BJ (cell line): ENCODE measurements at places on chromosomes 2 and 18.
A peak's percentile ranks its signal among the peaks of the same experiment; 100 is the strongest.

DNA sequence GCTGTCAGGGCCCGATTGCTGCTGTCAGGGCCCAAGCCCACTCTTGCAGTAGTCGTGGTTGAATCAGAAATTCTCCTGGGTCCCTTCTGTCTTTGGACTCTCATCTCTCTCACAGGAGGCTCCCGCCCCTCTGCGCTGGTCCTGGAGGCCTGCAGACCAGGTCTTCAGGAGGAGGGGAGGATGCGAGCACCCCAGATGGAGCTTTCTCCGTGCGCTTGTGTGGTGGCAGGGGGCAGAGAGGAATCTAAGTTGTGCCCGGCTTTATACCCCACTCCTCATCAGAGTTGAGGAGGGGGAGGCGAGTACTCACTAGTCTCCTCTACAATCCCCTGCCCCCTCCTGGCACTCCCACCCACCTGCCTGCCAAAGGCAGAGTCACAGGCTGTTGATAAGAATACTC lies 10.4 kb downstream of the EN1 start:
- no peak for DNase-seq

DNA sequence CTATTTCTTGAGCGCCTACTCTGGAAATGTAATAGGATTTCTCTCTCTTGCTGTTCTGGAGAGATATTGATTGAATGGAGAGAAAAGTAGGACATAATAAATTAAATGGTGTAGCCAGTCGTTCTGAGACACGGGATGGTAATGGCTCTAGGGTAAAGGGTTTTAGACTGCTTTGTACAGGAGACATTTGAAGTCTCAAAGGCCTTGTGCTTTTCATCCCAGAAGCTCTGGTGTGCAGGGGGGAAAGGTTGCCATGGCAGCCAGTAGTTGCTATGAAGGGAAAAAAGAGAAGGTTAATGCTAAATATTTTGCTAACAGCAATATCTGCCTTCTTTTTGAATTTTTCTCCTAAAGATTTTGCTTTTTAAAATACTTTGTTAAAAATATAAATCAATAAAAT lies 359.3 kb downstream of the RIT2 start:
- DNase-seq = no peak

DNA sequence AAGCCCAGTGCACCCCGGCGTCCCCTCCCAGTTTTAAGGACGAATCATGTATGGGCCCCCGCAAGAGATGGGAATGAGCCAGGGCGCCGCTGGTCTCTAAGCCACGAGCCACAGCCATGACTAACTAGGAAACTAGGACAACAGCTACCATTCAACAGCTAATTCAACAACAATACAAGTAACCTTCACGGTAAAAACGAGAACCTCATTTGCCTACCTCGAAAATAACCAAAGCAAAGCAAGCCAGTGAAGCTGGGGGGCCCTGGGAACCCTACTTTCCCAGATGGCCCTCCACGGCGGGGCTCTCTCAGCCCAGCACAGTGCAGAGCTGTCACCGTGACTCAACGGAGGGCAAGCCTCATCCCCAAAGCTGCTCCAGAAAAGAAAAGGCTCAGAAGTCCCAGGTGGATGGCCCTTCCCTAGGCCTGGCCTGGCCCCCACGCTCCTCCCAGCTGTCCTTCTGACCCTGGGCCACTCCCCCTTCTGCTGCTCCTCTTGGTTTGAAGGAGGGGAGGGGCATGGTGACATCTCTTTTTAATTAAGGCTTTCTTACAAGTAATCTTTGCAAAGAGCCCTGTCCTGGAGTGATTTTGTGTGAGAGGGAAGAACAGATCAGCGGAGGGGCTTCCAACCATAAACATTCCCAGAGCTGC lies 126.3 kb downstream of the HDAC4 start:
- no peak for DNase-seq

- no peak for DNase-seq
These were observed 224.4 kb upstream of the COPS8 start for GRCh38 chr2:236861196-236861875.

DNA sequence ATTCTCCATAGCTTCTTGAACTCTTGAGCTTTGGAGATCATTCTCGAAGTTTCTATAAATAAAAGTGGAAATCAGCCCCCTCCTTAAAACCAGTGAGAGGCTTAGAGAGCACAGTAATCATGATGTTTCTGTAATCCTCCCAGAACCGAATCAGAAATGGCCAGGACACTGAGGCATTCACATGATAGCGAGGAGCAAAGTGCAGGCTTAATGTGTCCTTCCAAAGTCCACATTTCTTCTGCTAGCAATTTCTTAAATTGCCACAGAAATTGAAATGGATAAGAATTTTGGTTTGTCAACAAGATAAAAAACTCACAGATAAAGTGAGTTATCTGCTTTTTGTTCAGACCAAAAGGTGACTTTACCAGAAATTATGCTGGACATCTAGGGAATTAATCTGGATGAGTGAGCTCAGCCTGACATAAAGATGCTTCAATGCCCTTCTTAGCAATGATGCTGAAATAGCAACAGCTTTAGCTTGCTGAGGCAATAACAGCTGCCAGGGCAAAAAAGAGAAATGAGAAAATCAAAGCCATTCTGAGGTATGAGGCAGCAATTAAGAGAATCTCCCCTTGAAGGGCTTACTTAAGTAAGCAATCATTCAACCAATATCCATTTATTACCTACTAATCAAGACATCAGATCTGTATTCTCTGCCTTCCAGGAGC lies 82.4 kb upstream of the PHLPP1 start:
- DNase-seq = no peak

DNA sequence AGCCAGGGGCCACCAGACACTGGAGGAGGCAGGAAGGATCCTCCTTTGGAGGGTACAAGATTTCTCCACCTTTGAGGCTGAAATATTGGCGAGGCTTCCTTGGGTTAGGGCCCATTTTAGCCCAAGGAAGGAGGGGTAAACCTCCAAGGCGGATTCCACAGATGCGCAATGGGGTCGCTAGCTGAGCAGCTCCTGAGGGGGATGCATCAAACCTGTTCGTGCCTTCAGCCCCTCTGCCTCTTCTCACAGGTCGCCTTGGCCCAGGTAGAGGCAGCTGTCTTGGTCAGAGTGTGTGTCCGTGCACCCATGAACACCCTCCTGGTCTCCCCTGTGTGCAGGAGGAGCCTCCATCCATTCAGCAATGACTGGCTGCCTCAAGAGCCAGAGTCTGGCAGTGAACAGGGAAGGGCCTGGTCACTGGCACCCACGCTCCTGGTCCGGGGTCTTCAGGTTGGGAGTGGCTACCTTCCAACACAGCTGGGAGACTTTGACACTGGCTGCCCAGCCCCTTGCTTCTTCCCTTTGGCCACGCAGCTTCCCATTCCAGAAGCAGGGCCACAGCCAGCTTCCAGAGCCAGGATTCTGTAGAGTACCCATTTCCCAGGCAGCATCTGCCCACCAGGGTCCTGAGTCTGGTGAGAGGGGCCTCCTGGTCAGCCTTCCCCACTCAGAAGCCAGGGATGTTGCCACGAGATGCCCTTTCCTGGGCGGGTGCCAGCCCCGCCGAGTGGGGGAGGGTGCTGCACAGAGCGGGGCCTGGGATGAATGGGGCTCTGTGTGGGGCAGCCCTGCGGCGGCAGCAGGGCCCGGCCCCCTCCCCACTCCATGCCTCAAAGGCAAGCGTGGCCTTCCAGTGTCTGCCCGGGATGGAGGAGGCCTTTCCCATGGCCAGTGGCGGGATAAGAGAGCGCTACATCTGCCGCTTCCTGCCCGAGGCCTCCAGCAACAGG lies 95.8 kb upstream of the GPC1 start:
- DNase-seq = no peak

DNA sequence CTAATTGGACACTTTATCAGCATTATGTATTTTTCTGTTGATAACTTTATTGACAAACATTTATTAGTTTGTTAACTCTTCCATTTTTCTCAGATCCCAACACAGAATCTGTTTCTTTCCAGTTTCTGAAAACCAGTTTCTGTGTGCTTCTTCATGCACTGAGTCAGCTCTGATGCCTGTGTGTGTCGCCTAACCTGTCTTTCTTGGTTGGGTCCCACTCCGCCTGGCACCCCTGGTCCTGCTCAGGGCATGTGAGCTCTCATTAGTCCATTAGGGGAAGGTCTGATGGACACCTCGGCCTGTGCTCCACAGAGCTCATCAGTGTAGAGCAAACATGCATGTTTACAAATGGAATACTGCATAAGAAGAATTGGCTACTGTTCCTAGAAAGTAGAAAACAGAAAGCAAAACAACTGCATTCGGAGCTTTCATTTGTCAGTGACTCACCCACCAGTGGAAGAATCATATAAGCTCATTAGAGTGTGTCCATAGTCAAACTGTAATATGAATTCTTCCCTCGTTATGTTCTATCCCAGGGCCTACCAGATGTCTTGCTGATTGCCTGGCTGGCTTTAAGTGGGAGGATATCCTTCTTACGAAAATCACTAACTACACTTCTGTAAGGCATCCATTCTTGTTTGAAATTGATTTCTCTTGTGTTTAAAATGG lies 137.7 kb downstream of the SNTG2 start:
- peak; percentile 6 for DNase-seq

GRCh38 chr18:79936641-79937040 lies 14.8 kb downstream of the SLC66A2 start:
- no peak for DNase-seq

- DNase-seq = no peak
These were observed 86.5 kb downstream of the CDCA7 start for GRCh38 chr2:173441222-173441621.

DNA sequence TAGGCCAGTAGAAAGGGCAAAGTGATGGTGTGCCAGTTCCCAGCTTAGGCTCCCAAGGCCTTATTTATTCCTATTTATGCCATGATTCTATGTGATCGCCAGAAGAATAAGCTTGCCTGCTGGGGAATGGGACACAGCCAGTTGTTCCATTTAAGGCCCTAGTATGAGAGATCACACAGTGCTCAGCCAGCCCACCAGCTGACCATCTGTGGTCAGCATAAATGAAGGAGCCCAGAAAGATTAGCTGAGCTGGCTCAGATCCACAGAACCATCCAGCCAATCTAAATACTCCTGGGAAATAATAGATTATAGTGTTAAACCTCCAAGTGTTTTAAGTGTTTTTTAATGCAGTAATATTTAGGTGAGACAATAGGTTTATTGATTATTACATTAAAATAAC lies 12.6 kb upstream of the L3MBTL4 start:
- no peak for DNase-seq

GRCh38 chr2:224876522-224876921 lies 160.4 kb upstream of the CCDC195 start:
- DNase-seq = no peak

DNA sequence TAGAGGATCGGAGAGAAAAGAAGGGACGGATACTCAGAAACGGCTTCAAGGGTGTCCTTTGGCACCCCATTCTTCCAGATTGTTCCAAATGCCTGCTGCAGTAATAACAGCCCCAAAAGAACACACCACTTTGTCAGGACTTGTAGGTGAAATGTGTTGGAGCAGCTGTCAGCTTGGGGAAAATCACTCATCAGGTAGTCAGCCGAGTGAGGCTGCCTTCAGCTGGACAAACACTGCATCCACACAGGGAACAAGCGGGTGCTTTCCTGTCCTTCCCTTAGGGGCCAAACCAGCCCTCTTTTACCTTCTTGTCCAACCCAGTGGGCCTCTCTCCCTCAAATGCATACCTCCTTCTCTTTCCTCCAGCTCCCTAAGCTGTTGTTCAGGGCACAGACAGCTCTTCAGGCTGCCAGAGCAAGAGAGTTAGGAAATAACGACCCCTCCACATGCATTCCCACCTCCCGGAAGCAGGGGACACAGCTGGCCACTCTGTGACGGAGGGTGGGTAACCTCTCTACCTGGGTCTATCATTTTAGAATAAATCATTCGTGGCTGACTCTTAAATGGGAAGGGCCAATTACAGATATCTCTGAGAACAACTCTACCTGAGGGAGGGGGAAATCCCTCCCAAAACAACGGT lies 48.1 kb downstream of the BCL11A start:
- DNase-seq = no peak

- DNase-seq = no peak
These were observed 72.5 kb downstream of the SCG2 start for GRCh38 chr2:223529696-223530095.

DNA sequence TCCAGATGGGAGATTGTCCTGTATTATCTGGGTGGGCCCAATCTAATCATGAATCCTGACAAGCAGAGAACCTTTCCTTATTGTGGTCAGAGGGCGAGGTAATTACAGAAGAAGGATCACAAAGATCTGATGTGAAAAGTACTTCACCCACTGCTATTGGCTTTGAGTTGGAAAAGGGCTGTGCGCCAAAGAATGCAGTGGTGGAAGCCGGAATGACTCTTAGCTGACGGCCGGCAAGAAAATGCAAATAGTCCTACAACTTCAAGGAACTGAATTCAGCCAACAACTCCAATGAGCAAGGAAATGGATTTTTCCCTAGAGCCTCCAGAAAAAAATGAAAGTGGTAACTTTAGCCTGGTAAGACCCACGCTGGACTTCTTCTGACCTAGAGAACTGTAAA lies 67.3 kb downstream of the CTNNA2 start:
- no peak for DNase-seq

DNA sequence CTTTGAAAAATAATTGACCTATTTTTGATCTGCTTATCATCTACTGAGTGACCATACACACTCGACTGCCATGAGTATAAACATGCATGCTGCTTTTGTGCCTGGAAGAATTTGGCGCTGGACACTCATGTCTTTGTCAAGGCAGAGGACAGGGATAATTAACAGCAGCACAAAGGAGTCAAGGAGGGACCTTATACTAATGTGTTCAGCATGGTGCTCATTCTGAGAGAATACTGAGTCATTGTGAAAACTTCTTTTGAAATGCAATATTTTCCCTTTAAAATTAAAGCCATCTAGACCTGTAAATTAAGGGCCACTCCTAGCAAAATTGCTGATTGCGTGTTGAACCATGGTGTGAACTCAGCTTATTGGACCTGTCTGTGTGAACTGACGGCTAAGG lies 116.3 kb downstream of the ZNF532 start:
- DNase-seq = no peak

DNA sequence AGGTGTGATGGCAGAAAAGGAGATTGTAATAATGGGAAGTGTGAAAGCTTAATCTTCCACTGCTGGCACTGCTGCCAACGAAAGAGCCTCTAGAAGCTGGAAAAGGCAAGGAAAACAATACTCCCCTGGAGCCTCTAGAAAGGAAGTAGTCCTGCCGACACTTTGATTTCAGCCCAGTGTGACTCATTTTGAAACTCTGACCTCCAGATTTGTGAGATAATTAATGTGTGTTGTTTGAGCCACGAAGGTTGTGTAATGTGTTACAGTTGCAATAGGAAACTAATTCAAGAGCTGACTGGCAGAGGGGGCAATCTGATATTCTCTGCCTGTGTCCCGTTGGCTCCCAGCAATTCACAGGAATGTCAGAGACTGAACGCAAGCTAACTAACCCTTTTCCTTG lies 219.2 kb upstream of the UBE2E3 start:
- DNase-seq = no peak

DNA sequence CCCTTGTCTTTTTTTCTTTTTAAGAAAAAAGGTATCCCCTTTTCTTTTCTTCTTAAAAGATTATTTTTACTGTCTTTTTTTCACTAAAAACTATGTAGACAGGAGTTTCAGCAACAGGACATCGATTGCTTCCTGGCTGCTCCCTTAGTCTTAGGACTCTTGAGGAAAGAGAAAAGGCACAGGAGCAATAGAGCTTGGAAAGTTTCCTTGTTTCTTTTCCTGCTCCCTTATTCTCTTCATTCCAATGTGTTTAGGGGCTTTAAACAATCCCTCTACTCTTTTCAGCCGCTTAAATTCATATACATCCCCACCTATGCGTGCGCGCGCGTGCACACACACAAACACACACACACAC lies 225.9 kb upstream of the FBXO11 start:
- DNase-seq = no peak
